ENCODE measurements at places on chromosomes 1 and 21.

DNA sequence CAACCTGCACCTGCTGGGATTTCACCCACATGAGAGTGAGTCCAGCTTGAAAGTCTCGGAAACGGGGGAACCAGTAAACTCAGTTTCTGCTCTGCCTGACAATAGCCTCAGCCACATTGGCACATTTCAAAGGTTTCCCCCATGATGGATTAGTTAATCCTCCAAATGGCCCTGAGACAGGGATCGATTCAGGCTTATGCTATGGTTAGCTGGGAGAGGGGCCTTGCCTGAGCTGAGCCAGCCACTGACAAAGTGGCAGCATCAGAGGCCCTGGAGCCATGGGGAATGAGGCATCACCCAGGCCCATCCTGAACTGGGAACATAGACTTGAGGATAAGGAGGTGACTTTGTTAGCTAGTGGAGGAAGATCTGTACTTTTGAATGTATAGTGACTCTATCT is 2.9 kb upstream of the CLSTN1 start:
- DNase-seq, result no peak

DNA sequence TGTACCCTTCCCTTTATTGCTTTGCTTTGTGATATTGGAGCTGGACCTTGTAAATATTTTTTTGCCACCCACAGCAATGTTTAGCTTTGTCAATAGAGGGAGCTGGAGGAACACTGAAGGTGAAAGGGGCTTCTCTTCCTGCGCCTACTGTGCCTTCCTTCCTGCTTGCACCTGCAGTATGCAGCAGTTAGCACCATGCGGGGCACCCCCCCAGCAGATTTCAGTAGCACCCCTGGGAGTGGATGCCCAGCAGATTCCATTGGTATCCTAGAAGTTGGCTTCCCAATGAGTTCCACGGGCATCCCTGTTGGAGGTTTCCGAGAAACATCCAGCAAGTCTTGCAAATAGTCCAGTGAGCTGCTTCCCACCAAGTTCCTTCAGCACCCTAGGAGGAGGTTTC is 25.6 kb downstream of the S100A10 start:
- DNase-seq, result peak; percentile 65

- DNase-seq, result no peak
These were observed 5.1 kb upstream of the CSRP1 start for GRCh38 chr1:201511941-201512539.

DNA sequence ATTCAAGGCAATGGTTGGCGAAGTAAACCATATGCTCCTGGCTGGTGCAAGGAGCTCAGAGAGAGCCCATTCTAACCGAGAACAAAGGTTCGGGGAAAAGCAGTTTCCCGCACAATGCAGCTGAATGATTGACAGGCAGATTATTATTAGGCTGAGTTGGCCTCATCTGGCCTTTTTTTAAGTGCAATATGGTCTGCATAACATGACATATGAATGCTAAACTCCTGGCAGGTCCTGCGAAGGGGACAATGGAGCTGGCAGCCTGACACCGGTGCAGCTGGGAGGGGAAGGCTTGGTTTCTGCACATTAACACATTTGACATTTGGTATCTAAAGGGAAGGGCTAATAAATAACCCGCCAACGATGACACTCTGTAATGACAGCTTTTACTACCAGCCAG is 92.0 kb downstream of the MIS18A start:
- DNase-seq, result no peak

DNA sequence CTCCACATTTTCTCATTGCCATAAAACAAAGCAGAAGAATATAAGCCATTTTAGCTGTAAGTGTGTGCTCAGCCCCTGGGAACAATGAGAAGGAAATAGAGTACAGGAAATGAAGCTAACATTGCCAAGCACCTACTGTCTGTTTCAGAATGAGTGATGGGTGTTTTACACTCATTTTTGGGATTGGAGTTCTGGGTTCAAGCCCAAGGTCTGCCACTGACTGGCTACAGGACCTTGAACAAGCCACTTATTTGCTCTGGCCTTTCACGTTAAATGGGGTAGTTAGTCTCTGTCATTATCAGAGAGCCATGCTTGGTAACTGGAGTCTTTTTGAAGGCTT is 80.7 kb upstream of the KAZN start:
- DNase-seq, result no peak

GRCh38 chr1:213135572-213135971 is 84.5 kb downstream of the RPS6KC1 start:
- DNase-seq, result peak; percentile 44

DNA sequence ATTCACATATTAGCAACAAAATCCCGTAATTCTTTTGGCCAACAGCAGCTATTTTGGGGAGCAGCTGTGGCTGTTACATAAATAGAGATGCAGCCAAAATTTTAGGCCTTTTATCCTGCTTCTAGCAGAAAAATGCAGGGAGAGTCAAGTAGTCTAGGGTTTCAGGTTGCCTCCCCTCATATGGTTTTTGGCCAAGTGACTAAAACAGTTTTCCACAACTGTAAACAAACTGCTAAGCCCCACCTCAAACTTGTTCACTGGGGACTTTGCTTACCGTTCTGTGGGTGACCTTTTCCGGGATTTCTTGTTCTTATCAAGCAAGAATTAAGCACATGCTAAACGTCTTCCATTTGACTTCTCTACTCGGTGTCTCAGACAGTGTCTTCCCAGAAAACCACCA is 133.4 kb downstream of the EDEM3 start:
- DNase-seq, result peak; percentile 63

DNA sequence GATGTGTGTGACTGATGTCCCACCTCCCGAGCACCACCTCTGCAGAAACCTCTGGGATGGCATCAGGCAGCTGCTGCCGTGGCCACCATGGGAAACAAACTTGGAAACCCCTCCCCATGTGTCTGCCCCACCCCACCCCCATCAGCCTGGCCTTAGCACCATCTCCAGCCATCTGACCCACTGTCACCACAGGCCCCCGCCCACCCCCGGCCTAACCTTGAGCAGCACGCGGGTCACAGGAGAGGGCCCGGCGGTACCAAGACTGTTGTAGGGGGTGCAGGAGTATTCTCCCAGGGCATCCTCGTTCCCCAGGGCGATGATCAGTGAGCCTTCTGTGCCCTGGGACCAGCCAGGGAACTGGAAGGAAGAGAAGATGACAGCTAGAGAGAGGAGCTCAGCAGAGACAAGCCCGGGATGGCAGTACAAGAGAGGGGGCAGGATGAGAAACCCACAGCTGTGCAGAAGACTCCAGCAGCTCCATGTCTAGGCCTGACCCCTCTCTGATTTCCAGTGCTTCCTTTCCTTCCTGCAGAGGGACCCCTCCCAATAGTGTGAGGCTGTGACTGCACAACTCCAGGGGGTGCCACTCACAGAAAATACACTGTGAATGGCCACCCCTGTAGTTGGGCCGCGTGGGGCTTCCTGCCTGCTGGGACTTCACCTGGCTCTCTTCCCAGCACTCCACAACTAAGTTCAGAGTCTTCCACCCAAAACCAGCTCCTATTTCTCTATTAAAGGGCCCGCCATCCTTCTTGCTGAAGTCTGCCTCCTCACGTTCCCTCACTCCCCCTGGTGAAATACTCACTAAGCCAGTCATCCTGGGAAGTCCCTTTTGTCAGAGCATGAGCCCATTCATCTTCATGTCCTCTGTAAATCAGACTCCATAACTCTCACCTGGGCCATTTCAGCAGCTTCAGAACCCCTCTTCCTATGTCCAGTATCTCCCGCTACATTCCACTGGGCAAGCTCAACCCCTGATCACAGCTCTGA is 7.3 kb upstream of the TAGLN2 start:
- DNase-seq, result no peak

DNA sequence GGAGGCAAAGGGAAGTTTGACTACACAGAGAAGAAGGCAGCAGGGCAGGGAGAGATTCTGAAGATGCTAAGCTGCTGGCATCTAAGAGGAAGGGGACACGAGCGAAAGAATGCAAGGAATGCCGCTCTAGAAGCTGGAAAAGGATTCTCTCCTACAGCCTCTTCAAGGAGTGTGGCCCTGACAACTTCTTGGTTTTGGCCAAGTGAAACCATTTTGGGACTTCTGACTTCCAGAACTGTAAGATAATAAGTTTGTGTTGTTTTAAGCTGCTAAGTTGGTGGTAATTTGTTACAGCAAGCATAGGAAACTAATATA is 28.5 kb downstream of the MGST3 start:
- no peak for DNase-seq

GRCh38 chr1:1599030-1599934 is 653 bp downstream of the FNDC10 start:
- peak; percentile 42 for DNase-seq

- no peak for DNase-seq
These were observed 109.1 kb downstream of the GRIK3 start for GRCh38 chr1:36925251-36925650.

DNA sequence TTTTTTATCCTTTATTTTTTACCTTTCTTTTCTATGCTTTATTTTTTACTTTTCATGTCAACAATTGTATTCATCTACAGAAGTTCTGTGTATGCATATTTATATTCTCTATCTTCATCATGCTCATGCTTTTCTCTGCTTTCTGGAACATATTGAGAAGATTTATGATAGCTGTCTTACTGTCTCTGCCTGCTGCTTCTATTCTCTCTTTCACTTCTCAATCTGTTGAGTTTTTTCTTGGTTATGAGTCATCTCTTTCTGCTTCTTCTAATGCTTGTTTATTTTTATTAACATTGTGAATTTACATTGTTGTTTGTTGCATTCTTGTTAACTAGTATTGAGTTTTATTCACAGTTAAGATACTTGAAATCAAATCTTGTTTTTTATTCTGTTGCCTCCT is 22.6 kb downstream of the F5 start:
- no peak for DNase-seq

GRCh38 chr1:67193704-67194103 is 27.4 kb downstream of the IL23R start:
- no peak for DNase-seq

GRCh38 chr1:36947384-36947783 is 86.9 kb downstream of the GRIK3 start:
- DNase-seq, result no peak

DNA sequence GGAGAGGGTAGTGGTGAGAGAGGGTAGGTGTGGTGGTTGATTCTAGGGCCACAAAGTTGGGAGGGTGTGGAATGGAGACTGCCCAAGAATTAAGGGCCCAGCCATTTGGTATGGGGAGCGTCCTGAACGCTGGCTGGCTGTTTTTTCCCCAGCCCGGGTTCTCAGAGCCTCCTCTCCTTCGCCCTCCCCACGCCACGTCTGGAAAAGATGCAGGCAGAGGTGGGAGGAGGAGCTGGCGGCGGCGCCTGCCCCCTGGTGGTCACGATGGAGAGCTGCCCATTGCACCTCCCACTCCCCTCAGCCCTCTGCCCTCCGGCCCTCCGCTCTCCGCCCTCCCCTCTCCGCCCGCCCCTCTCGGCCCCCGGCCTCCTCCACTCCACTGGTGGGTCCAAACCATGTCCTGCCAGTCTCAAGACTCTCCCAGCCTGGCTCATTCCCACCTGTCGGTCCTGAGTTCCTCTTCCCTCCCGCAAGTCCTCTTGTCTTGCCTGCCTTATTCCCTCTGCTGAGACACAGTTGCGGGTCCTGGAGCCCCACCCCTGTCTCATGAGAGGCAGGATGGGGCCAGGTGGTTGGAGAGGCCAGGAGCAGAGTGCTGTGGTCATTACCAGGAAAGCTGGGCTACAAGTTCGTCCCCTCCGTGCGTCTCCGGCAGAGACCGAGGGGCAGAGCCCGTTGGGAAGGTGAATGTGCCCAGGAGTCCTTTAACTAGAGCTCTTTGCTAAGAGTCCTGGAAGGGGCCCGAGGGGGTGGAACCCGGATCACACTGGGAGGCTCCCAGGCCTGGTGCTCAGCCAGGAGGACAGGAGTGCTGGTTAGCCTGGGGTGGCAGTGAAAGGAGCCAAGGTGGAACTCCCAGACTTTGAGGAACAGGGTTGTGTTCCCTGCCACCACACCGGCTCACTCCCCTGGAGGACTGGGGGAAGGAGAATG is 22.6 kb downstream of the ETNK2 start:
- peak; percentile 74 for DNase-seq

DNA sequence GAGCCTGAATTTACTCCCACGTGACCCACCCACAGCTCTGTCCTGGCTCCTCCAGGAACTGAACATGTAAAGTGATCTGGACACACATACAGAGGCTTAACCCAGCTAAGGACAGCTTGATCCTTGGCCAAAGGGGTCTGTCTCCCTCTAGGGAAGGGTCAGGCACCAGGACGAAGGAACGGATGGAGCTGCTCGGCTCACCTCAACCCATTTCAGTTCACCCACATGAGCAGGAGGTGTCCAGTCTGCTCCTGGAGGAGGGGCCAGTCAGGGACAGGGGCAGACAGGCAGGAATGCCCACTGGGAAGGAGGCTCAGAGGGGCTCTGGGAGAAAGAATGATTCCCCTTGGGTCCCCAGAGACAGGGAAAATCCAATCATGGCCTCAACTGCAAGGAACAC is 567.2 kb downstream of the PTPRU start:
- DNase-seq, result no peak

GRCh38 chr1:54859700-54860391 is 27.1 kb downstream of the DHCR24 start:
- no peak for DNase-seq

DNA sequence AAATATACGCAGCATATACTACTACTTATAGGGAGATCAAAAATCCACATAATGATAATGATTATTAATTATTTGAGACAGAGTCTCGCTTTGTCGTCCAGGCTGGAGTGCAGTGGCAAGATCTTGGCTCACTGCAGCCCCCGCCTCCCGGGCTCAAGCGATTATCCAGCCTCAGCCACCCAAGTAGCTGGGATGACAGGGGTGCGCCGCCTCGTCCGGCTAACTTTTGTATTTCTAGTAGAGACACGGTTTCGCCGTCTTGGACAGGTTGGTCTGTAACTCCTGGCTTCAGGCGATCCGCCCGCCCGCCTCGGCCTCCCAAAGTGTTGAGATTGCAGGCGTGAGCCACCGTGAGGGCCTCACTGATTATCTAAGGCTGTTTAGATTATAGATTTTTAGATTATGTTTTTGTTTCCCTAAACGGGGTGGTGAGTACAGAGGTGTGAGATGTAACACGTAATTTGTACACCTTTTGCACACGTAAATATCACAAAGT is 548 bp upstream of the SLC25A33 start:
- no peak for DNase-seq

- peak; percentile 82 for DNase-seq
These were observed at the start of gene SUMO3 for GRCh38 chr21:44817914-44818639. TSS of gene SUMO3 (minus strand) at chr21:44818062. CDS start at chr21:44817968, 94 bp downstream.

- no peak for DNase-seq
These were observed 579.7 kb downstream of the PTPRC start for GRCh38 chr1:199218533-199218932.

GRCh38 chr1:68442822-68443556 is 6.8 kb downstream of the RPE65 start:
- DNase-seq, result peak; percentile 64

GRCh38 chr1:26582836-26583460 is 53.4 kb downstream of the RPS6KA1 start:
- DNase-seq, result peak; percentile 63

DNA sequence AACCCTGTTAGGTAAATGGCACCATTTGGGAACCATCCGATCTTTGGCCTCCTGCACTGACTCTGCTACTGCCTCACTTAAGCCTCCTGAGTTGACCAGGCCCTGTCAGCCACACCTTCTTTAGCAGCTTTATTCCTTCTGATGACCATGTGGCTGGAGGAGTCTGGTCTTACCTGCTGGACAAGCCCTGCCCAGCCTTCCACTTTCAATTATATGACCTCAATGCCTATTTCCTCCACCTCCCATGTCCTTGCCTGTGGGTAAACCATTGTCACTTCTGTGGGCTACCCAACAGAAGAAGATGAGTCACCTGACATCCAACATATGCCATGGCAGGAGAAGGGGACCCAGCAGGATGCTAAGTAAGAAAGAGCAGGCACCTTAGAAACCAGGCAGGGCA is 393.8 kb downstream of the NTNG1 start:
- DNase-seq, result no peak

- no peak for DNase-seq
These were observed 80.1 kb upstream of the CD34 start for GRCh38 chr1:207990876-207991582.

All from fibroblast of pulmonary artery (primary cell).